Stimulated activated CD8-positive, alpha-beta memory T cell treated with anti-CD3 and anti-CD28 coated beads, Interleukin-7, amount 100 ng/mL, for 1 hour (primary cell): ENCODE measurements at places on chromosomes 11 and 22.

- DNase-seq, result no peak
These were observed 92.5 kb downstream of the APIP start for GRCh38 chr11:34823639-34824038.

DNA sequence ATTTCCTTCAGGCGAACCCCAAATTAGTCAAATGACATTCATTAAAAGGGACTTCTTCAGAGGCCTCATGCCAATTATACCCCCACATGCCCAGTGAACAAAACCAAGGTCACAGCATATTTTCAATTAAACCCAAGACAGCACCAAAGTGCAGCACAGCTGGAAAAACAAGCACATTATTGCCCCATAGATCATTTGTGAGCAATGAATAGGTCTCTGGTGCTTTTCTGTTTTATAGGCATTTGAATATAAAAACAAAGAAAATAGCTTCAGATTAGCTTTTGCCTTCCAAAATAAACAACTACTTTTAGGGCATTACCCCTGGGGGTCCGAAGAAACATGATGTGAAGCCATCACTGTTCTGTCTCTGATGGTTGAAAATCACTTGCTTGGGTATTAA, 1319.9 kb downstream of the LRRC4C start:
- DNase-seq, result no peak

DNA sequence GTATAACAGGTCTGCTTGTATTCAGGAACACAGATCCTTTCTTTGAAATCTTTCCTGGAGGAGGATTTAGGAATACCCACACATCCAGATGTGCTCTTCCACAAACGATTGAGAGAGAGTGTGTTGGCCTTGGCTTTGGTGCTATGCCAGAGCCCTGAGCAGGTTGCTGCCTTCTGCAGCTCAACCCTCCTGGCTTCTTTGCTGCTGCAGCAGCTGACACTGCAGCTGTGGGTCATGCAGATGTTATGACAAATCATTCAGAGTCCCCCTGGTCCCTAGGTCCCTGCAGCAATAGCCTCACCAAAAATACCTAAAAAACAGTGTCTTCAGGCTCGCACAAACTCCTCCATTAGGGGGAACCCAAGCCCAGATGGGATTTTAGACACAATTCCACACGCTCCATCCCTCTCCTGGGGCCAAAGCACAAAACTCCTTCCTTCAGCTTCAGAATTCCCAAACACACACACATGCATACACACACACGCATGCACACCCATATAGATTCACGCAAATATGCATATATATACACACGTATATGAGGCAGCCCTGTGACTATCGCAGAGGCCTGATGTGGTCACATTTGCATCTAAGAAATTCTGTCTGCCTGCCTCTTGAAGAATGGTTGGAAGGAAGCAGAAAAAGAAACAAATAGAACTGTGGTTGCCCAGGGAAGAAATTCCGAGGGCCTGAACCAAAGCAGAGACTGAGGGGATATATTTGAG, 35.4 kb downstream of the SLN start:
- DNase-seq, result no peak

GRCh38 chr11:65429724-65430405, 7.3 kb downstream of the NEAT1 start:
- no peak for DNase-seq

GRCh38 chr22:23532731-23533130, 47.4 kb downstream of the IGLL1 start:
- no peak for DNase-seq

- DNase-seq, result no peak
These were observed 8.5 kb upstream of the CYTH4 start for GRCh38 chr22:37273846-37274225.

DNA sequence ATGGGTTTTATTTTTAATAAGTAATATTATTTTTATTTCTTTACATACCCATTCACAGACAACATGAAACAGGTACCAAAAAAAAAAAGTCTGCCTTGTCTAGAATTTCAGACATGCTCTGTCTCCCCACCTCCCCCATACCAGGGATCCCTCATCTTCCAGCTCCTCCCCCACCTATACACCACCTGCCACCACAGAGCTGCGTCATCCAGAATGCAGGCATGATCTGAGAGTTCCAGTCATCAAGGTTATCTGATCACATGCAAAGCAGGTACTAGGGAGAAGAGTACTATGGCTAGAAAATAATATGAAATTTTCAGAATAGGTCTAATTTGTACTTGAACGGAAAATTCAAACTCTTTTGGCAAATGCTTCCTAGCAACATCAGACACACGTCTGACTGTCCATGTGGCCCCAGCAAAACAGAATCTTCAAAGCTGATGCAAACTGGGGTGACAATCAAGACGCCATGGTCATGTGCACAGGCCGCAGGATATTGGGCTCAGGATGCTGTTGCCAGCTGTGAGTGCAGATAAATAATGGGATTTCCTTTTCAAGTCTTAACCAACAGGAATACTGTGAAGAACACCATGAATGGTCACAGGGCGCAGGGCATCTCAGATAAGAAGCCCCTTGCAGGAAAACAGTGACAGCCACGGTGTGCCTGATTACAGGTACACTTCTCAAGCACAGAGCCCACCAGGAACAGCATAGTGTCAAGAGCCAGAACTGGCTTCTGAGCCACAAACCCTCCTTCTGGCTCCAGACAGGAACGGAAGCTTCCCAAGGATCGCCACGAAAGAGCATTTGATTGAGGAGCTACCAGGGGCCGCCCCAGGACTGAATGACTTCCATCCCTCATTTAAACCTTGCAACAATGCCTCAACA, 169.5 kb downstream of the EFCAB6 start:
- no peak for DNase-seq

GRCh38 chr11:63512816-63513215, 6.9 kb downstream of the LGALS12 start:
- no peak for DNase-seq

DNA sequence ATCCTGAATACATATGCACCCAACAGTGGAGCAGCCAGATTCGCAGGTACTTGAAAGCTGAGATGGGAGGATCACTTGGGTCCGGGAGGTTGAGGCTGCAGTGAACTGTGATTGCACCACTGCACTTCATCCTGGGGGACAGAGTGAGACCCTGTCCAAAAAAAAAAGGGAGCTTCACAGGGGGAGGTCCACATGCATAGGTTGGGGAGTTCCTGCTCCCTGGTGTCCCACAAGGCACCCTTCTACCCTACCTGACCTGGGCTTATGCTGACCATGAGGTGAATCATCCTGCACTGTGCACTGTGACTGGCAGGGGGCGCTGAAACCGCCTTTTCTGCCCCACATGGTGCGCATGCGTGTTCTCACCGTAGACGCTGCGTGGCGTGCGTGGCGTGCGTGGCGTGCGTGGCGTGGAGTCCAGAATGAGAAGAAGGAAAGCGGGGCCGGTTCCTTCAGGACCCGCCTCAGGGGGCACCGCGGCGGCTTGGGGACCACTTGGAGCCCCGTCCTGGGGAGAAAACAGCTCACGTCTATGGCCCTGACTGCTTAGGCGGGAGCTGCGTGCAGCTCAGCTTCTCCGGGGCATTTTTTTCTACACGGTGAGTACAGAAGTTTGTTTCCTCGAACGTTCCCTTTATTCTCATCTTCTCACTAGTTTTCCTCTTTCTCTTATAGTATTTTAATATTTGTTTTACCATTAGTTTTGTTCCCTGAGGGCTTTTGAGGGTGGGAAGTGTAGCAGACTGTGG, 116.6 kb upstream of the GRK3 start:
- peak; percentile 86 for DNase-seq

DNA sequence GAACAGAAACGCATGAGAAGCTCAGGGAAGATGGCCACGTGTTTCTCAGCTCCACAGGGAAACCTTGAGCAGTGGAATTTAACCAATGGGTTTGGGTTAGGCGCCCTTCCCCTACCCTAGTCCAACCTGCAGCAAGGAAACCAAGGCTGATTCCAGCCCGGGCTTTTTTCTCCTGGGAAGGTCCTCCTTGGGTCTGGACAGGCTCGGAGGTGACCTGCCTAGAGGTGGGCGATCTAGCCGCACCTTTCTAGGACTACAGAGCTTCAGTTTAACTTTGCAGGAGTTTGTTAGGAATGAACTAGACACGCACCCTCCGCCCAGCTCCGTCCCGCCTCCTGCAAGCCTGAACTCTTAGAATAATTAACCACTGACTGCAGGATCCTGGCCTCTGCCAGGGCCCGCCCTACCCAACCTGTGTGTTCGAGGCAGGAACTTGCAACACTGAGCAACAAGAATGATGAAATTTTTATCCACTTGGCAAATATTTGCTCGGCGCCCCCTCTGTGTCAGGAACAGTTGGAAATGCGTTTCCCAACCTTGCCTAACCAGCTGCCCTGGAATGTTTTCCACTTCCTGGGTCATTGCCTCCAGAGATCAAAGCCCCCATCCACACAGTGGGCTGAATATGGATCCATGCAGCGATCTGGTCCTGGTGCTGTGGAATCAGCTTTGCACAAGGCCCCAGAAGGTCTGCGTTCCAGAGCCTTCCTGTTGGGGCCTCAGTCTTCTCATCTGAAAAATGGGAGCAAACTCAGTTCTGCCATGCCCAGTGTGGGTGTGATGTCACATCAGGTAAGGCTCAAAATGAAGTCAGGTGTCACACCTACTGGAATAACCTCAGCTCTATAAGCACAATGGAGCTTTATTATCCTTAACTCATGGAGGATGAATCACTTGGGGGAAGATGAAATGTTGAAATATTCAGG, 13.3 kb downstream of the MPST start:
- DNase-seq, result no peak

DNA sequence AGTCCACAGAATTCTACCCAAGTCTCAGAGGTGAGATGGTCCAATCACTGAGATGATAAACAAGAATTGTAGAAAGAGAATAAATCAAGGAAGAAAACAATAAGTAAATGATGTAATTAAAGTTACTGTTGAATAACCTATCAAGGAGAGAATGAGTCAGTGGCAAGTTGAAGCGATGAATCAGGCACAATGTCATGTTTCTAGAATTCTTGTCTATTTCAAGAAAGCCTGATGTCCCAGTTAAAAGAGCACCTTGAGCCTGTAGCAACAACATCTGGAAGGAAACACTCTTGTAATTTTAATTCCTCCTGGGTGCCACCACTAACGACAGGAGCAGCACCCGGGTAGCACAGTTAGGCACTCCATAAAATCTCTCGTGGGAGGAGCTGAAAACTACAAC, 67.9 kb upstream of the SLC35C1 start:
- DNase-seq, result no peak

- no peak for DNase-seq
These were observed 69.1 kb upstream of the PPARA start for GRCh38 chr22:46081036-46081830.

- no peak for DNase-seq
These were observed 117.1 kb downstream of the JRKL start for GRCh38 chr11:96506953-96507354.

- no peak for DNase-seq
These were observed 1259.5 kb downstream of the TBC1D22A start for GRCh38 chr22:48021991-48022401.

GRCh38 chr11:72220696-72221363, 3.7 kb upstream of the INPPL1 start:
- no peak for DNase-seq

DNA sequence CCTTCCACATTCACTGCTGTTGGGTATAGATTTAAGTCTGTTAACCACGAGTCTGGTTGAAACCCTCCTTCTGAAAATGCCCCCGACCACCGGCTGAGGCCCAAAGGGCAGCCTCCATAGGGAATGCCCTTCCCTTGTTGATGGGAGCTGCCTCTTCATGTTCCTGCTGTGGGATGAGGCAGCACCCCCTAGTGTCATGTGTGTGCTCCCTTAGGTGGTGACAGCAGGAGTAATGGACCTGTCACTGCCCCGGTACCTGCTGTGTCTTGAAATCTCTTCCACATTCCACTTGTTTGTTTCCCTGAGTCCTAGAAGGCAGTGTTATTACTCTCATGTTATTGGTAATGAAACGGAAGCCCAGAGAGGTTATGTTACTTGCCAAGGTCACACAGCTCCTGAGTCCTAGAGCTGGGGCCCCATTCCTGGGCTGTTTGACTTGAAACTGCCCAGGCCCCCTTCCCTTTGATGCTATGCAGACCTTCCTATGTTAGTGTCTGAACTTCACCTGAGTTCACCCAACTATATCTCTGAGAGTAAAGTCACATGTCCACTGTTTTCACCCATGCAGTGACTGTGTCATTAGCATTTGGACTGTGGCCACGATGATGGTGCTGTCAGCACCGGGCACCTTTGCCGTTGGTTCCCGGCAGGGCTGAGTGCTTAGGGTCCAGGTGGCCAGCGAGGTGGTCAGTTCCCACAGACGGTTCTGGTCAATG, 234.3 kb downstream of the TBC1D22A start:
- no peak for DNase-seq

- DNase-seq, result no peak
These were observed 11.3 kb downstream of the FJX1 start for GRCh38 chr11:35629511-35629910.

DNA sequence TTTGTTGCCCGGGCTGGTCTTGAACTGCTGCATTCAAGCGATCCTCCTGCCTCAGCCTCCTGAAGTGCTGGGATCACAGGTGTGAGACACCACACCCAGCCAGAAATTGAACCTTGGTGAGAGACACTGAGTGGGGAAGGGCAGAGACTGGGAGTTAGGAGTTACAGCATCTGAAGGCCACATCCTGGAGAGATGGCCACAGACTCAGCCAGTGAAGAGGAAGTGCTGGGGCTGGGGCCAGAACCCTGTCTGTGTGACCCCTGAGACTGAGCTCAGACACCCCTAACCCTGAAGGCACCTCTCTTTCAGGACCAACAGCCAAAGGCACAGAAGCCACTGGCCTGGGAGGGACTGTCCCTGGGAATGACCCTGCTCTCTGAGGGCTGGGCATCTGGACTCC, 33.8 kb downstream of the TXN2 start:
- no peak for DNase-seq

DNA sequence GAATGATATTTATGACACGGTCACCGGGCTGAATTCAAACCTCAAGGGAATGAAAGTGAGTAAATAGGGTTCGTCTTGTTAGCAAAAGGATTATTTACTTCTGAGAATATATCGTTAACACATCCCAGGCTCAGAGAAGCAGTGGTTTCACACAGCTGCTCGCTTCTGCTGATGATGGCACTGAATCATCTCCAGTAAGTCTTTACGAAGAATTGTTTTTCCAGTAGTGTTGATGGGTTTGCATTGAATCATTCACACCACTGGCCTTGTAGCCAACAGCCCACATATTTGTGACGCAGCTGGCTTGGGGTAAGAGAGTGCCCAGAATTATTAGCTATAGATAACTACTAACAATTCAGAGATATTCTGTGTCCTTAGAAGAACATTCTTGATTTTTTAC, 236.3 kb downstream of the CADM1 start:
- no peak for DNase-seq

- no peak for DNase-seq
These were observed 104.5 kb upstream of the RAG2 start for GRCh38 chr11:36702330-36703054.

DNA sequence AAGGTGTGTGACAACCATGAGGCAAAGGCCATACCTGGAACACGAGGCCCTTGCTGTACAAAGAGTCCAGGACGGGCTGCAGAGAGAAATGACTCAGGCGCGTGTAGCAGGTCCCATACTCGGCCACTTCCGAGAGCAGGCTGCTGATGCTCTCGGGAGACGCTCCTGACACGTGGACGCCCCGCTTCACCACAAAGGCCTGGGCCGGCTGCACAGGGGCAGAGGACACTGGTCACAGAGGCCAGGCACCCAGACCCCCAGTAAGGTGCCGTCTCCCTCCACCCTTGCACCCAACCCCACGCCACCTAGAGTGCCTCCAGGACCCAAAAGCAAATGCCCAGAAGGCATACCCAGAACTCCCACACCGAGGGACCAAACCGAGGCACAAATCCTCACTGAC, 15.5 kb downstream of the TUBGCP6 start:
- DNase-seq, result no peak

GRCh38 chr11:69542314-69543168, 61.1 kb downstream of the LINC01488 start:
- DNase-seq, result no peak

GRCh38 chr11:47940904-47941649, 39.3 kb upstream of the PTPRJ start:
- no peak for DNase-seq

GRCh38 chr11:36605221-36606216, 7.5 kb upstream of the RAG2 start:
- DNase-seq, result no peak
